Stimulated activated CD8-positive, alpha-beta memory T cell treated with anti-CD3 and anti-CD28 coated beads, Interleukin-4, amount 100 ng/mL, for 4 hours (primary cell): ENCODE measurements at places on chromosomes 4 and X.

- DNase-seq, result no peak
Measured at GRCh38 chr4:43781125-43781524, 667.5 kb downstream of the KCTD8 start.

DNA sequence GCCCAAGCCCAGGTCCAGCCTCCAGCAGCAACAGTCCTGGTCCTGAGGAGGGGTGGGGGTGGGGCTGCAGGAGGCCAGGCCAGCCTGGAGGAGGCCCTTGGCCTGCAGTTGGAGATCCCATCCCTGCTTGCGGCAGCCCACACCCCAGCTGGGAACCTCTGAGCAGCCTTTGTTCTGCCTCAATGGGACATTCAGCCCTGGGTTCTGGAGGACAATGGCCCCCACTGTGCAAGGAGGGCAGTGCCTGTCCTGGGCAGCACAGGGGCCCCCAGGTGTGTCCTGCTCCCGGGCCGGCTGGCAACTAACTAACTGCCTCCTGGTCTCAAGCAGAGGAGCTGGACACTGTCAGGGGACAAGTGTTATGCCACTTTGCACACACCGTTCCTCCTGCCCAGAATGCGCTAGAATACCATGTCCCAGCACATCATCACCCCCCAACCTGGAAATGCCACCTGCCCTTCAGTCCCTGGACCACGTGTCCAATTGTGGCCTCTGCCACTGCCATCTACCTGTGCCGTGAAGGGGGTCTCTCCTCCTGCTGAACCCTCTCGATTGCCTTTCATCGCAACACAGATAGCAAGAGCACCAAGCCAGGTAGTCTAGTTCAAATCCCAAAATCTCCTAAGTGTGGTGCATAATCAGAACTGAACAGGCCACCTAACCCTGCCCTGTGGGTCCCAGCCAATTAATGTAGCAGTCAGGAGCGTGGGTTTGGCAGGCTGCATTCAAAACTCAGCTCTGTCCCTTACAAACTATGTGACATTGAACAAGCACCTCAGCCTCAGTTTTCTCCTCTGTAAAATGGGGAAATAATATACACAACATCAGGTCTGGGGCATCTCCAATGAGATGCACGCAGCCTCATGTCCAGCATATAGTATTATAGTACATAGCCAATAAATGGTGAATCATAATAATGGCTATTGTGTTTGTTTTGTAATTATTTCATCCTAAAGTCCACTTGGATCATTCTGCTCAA is 8.8 kb downstream of the PPP2R2C start:
- no peak for DNase-seq

DNA sequence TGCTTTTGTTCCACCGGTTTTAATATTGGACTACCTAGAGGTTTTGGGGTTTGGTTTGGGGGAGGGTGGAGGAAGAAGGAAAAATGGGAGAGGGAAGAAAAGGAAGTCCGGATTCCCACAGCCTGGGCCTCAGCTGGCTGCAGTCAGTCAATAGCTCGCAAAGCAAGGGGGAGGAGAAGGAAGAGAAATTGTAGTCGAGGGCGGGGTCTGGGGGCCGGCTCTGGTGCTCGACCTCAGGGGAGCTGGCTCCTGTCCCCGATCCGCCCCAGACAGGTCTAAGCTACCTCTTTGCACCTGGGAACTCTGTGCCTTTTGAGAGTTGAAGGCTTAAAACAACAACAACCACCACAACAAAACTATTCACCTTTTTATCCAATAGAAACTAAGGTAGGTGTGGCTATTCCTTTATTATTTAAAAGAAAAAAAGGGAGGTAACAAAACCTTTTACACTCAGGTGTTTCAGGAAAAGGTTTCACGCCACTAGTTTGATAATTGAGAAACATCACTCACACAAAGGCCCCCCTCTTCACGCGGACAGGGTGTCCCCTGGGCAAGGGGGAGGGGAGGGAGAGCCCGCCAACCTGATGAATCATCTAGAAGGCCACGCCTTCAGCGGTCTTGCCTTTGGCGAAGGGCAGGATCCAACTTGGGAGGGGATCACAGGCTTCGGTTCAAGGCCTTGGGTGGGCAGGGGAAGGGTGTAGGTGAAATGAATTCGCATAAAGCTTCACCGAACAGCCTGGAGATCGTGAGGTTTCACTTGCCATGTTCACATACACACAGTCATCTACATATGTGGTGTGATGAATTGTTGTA is 1.6 kb upstream of the LNX1 start:
- DNase-seq, result no peak

GRCh38 chrX:38800981-38801845 is at the start of gene MID1IP1:
Gene MID1IP1 (plus strand): TSS chrX:38801459. CDS start chrX:38804947, 3,488 bp downstream.
- DNase-seq, result peak; percentile 36

- DNase-seq, result no peak
Measured at GRCh38 chr4:94913316-94913715, 155.6 kb downstream of the BMPR1B start.

DNA sequence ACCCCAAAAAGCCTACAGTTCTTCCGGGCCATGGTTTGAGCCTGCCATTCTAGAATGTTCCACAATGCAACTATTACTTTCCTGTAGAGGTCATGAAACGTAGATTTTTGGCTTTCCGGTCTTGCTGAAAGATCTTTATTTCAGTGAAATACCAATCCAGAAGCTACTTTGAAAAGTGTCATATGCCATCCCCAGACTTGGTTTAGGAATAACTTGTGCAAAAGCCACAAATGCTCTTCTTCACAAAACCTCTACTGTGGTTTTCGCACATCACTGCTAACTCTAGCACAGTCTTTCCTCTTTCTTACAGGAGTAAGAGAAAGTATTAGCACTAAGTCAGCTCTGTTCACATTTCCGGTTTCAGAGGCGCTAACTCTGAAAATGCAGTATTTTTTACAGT is 12.7 kb upstream of the CD40LG start:
- no peak for DNase-seq

DNA sequence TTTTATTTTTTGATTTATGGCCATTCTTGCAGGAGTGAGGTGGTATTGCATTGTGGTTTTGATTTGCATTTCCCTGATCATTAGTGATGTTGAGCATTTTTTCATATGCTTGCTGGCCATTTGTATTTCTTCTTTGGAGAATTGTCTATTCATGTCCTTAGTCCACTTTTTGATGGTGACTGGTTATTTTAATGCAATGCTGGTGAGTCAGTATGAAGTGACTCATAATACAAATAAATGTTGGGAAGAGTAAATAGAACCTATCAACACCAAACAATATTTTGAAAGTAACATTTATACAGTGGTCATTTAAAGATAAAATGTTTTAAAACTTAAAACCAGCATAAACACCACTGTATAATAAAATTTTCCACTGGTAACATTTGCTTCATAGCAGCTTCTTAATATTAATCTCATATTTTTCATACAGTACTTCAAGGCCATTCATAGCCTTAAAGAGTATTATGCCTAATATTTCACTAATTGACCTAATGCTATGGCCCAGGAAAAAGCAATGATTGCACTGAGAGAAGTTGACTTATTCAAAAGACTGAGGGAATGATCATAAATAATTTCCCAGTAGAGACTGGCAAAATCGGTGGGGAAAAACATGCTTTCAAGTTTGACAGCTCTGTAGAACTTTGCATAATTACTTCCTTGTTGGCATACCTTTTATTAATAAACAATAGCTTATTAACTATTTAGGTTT is 33.9 kb downstream of the CASK start:
- DNase-seq, result no peak

DNA sequence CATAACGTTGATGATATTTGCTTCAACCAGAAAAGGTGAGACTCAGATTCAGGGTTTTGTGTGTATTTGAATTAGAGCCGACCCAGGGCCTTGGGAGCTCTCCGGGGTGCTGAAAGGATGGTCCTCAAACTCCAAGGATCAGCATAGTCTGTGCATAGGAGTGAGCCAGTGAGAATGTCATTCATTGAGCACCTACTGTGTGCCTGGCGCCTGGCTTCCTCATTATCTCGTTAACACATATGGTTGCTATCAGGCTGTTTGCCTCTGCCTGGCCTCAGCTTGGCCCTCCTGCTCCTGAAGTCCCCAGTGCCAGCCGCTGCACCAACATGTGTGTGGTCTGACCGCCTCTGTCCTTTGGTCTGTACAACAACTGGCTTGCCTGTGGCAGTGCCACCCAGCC is 25.1 kb upstream of the JAKMIP1 start:
- no peak for DNase-seq

DNA sequence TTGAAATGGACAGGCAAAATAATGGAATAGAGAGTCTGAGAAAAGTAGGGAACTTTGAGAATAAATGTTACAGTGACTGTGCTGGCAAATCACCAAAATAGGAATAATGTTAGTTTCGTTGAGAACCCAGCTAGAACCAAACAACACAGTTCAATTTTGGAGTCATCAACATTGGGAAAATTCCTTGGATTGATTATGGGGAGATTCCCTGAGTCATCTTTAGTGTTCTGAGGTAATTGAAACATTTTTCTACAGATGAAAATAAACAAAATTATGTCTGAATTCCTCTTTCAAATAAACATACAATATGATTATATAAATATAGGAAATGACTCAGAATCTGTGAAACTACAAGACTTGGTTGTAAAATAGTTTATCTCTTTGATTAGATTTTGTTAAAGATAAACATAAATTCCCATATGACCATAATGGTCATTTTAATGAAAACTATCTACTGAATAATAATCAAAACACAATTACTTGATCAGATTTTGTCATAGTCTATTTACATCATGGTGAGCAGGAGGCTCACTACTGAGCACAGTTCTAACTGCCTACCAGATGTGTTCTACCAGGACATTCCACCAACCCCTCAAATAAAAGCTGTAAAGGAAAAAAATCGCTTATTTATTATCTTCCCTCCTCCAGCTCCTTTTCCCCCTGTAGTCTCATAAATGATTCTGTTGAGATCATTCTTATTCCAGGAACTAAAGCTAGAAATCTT is 51.4 kb upstream of the GABRA2 start:
- no peak for DNase-seq

DNA sequence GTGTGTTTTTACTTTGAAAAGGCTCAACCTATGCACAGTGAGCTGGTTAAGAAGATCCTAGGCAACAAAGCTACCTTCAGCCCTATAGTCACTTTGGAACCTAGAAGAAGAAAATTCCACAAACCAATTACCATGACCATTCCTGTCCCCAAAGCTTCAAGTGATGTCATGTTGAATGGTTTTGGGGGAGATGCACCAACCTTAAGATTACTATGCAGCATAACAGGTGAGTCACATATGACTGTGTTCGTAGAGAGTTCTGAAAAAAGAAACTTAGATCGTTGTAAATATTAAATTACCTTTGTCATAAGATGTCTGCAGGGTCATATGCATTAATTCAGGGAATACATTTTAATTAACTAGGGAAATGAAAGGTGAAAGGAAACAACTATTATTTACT is 287.1 kb downstream of the ANK2 start:
- no peak for DNase-seq

DNA sequence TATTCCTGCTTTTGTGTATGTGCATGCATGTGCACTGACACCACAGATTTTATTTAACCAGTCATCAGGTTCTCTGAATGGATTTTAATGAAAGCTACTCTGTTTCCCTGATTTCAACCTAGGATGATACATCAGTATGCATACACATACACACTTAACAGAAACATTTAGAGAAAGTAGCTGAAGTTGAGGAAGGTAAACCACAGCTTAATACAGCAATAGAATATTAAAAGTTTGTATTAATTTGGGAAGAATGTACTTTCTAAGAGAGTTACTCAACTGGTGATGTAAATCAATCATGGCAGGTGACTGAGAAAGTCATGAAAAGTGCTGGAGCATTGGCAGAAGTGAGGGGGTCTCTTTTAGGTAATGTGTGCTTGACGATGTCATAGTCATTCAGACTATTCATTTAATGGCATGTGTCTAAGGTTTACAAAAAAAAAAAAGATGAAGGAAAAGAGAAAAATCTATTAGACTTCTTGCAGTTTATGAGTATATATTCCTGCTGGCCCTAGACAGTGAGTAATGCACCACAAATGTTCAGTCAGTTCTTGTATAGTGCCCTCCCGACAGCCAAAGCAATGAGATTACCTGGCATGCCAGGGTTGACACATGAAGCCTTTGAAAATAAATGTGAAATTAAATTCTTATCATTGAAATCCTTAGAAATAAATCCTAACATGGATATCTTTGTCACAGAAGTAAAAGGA is 187.6 kb downstream of the RAPGEF2 start:
- no peak for DNase-seq

GRCh38 chrX:41472231-41472815 is 25.2 kb downstream of the NYX start:
- no peak for DNase-seq

DNA sequence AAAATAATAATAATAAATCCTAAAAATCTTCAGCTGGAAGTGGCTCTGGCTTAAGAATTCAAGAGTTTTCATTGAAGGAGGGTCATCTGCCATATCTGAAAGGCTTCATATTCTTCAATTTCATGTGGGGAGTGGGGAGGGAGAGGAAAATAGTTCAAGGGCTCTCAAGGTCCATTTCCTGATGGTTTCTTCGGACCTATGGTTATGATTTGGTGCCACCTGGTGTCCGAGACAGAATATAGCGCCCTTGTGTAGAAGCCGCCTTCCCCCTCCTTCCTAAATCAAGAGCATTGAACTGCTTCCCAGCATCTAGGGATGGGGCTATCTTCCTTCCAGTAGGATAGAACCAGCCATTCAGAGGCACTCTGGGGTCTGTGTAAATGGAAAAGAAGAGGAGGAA is 34.3 kb downstream of the NLGN3 start:
- DNase-seq, result peak; percentile 2

DNA sequence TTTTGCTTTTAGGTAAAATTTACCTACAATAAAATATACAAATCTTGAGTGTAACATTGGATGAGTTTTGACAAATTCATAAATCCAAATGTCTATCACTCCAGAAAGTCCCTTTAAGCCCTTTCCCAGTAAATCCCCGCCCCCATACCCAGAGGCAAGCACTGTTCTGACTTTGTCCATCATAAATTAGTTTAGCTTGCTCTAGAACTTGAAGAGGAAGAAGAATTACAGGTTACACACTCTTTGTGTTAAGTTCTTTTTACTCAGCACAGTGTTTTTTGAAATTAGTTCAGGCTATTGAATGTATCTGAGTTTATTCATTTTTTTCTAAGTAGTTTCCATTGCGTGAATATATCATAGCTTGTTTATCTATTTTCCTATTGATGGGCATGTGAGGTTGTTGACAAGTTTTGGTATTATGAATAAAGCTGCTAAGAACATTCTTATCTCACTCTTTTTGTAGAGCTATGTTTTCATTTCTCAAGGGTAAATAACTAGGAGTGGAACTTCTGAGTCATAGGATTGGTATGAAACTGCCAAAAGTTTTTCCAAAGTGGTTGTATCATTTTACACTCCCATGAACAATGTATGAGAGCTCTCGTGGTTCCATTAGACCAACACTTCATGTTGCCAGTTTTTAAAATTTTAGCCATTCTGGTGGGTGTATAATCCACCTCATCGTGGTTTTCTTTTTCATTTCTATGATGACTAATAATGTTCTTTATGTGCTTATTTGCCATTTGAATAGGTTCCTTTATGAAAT is 22.4 kb upstream of the HPSE start:
- DNase-seq, result no peak

DNA sequence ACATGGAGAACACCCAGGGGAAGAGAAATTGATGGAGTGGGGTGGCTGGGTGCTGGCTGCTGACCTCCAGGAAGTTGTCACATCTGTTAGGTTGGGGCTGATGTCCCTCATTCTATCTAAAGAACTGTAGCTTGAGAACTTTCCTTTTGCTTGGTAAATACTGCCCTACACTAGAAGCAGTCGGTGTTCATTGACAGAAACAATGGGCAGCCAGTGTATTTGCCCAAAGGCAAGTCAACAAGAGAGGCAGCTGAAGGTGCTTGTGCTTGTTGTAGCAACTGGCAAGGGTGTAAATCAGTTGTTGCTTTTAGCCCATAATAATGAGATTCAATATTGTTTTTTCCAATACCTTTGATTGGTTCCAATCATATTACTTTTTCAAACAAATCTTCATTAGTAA is 956 bp downstream of the TMEM154 start:
- DNase-seq, result no peak
